ENCODE measurements at places on chromosomes 12 and 14.

DNA sequence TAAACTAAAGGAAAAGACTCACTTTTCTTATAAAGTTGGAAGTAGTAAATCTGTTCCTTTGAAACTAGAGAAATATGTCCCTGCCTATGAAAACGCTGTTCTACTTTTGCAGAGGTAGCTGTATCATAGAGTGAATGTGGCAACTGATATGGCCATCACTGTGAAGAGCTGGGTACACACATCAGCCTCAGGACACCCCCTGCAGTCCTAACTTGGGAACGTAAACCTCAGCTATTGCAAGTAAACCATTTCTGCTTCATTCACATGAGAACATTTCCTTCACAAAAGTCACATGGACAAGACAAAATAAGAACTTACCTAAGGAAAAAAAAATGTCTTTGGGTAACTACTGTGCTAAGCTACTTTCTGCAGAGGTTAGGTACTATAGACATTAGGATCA, 233.3 kb upstream of the PPFIA2 start:
- no peak for DNase-seq

GRCh38 chr12:67690656-67691055, 42.1 kb downstream of the DYRK2 start:
- DNase-seq = no peak

- no peak for DNase-seq
Observed at GRCh38 chr12:87981495-87981894, 47.7 kb downstream of the C12orf50 start.

GRCh38 chr12:105927564-105927963, 211.2 kb downstream of the NUAK1 start:
- no peak for DNase-seq

- DNase-seq = no peak
Observed at GRCh38 chr14:72559202-72559601, 334.7 kb downstream of the DPF3 start.

- peak; percentile 79 for DNase-seq
Observed at GRCh38 chr12:77847060-77847541, 16.4 kb downstream of the NAV3 start.

- DNase-seq = peak; percentile 57
Observed at GRCh38 chr12:103841690-103842584, 903 bp upstream of the NT5DC3 start.

DNA sequence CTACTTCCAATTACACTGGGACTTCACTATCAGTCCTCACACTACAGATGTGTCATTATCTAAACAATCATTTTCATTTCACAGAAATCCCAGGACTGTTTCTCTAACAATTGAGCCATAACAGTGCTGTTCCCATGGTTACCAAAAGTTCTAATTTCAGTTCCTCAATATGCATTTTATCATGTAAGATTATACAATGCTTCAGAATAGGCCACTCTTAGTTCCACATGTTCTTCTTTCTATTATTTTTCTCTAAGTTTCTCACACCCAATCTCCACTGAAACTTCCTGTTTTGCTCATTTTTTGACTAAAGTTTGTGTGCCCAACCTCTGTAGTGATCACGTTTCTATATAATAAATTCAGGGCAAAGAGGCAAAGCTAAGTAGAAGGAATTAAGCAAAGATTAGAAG, 185.8 kb downstream of the DUSP6 start:
- DNase-seq = peak; percentile 43

- DNase-seq = no peak
Observed at GRCh38 chr14:72742118-72742837, 151.6 kb downstream of the DPF3 start.
